ENCODE measurements at places on chromosomes 1 and 21. TPM values are rescaled to one million over a fixed set of nuclear protein-coding genes. Genes with fewer than 3 reads are reported as not detected.

Gene CFAP126
- total RNA-seq, result not detected

Gene SLC25A33
- 7.3 TPM for total RNA-seq

Gene CD1E
- total RNA-seq, result not detected

Gene CFHR2
- total RNA-seq, result not detected
